ENCODE measurements at places on chromosomes 3 and 15.
A peak's percentile ranks its signal among the peaks of the same experiment; 100 is the strongest.

- DNase-seq, result no peak
These were observed 1.6 kb upstream of the ULK3 start for GRCh38 chr15:74844319-74845207.

DNA sequence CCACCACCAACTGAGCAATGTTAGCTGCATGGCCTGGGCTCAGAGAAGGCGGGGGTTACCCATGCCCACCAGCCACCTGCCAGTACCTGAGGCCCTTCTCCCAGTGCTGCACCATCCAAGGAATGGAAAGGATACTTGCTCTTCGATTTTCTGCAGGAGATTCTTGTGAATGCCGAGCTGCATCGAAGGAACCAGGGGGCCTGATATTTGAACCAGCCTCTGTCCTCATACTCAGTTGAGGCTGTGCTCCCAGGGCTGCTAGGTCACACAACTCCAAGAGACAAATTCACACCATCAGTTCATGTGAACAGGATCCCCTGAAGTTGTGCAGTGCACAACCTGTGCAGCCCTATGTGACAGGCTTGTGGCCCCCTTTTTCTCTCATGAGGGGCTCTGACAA lies 18.0 kb downstream of the PLA2G4F start:
- no peak for DNase-seq

- DNase-seq, result no peak
These were observed 131.9 kb downstream of the EDEM1 start for GRCh38 chr3:5319454-5319853.

GRCh38 chr3:122688996-122689395 lies 8.4 kb downstream of the PARP14 start:
- DNase-seq, result no peak

DNA sequence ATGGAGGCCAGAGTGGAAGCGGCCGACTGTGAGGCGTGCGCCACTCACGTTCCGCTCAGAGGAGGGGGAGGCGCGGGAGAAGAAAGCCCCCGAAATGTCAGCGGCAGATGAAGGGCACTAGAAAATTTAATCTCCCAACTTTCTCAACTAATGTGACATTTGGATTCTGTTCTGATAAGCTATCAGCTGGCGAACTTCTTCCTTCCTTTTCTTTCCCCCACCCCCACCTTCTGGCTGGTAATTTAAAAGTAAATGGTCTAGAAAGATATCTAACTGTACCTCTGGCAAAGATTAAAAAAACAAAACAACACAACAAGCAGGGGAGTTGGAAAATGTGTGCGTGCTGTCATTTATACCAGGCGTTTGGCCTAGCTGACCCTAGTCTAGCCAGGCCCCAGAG lies 26.4 kb upstream of the TMEM115 start:
- no peak for DNase-seq

GRCh38 chr3:28667646-28668621 lies 319.3 kb upstream of the AZI2 start:
- DNase-seq, result peak; percentile 49

DNA sequence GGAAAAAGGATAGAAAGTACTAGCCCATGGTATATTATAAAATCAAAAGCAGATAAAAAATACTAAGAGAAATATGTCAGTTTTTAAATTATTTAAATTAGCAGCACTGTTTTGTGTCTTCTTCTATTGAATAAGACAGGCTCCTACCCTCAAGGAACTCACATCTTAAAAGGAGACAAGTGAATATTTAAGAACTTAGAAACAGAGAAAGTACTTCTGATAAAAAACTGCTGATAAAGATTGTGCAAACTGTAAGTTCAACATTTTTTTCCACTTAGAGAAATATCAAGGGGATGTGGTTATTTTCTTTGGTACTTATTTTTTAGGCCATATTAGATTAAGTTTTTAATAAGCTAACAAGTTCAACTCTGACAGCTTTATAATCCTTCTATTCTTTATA lies 3.0 kb upstream of the ANKRD28 start:
- DNase-seq, result no peak

GRCh38 chr3:134353171-134353825 lies 20.9 kb downstream of the AMOTL2 start:
- DNase-seq, result no peak

DNA sequence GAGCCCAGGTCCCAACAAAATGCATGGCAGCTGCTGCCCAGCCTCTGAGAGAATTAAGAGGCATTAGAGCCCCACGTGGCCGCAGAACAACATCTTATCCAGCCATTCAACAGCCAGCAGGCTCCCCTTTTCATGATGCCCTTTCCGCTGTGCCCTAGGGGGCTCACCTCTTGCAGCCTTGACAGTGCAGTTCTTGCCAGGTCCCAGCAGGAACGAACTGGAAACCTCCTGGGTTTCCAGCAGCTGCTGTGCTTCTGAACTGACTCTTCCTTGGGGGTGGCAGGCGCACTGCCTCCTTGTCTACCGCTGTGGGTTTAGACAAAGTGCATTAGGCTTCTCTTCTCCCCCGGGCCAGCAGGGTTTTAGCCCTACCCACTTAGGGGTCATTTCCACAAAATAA lies 85.2 kb downstream of the FAM174B start:
- DNase-seq, result no peak

DNA sequence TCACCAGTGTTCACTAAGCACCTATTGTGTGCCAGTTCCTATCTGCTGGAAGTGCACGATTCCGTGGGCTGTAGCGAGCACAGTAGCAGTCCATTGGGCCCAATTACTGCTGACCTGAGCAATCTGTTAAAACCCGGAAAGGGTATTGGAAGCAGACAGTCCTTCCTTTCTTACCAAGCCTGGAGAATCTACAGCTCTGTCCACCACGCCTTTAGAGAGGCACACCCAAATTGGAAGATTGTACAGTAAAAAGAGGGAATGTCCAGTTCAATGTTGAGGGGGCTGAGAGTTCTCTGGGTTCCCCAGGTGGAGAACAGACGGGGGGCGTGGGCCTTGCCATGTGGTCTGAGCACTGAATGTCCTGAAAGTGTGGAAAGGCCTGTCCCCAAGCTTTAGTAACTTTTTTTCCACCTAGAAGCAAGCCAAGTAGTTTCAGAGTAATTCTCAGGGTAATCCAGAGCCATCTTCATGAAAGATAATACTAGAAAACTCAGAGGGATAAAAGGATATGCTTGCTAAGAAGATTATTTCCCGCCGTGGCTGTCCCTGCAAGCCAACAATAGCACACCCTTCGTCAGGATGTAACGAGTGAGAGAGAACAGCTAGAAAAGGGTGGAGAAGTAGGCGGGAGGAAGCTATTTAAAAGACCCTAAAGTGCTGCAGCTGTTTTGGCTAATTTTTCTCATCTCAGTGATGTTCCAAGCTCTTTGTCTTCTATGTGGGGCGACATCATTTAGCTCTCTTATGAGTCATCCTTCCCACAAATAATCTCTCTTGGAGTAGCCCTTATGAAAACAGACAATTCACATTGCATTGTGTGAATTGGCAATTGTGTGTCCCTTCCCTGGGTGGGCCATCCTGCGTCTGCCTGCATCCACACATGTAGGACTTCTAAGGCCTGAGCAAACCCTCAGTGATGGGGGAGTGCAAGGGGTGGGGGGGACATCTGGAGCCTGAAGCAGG lies 181.0 kb downstream of the ATG7 start:
- DNase-seq, result no peak

DNA sequence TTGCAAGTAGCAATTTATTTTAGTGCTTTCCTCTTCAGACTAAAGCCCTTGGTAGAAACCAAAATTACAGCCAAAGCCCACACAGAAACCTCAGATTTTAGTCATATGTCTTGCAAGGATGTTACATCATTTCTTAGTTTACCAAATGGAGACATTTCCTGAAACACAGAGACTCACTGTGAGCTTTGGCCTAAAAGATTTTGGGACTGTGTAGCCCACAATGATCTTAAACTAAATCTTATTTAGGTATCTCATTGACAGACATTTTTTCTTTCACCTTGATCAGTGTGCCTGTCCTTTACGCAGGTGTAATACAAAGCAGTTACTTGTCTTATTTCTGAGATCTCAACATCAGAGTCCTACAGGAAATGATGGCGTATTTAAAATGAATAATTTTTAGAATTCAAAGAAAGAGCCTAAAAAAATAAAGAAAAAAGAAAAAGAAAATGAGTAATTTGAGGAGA lies 27.8 kb upstream of the AP4E1 start:
- no peak for DNase-seq

DNA sequence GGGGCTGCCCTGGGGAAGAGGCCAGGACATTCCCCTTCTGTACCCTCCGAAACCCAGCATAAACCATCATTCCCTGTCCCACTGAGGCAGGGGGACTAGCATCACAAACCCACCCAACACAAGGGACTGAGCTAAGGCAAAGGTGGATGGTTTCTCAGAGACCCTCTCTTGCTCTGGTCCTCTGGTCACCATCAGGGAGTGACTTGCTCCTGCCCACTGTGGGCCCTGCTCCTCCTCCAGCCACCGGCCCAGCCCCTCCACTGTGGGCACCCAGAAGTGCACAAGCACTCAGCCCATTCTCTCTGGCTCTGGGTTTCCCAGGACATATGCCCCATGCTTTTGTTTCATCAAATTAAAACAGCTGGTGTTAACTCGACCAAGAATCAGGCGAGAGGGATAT lies 44.9 kb downstream of the PTH1R start:
- no peak for DNase-seq

DNA sequence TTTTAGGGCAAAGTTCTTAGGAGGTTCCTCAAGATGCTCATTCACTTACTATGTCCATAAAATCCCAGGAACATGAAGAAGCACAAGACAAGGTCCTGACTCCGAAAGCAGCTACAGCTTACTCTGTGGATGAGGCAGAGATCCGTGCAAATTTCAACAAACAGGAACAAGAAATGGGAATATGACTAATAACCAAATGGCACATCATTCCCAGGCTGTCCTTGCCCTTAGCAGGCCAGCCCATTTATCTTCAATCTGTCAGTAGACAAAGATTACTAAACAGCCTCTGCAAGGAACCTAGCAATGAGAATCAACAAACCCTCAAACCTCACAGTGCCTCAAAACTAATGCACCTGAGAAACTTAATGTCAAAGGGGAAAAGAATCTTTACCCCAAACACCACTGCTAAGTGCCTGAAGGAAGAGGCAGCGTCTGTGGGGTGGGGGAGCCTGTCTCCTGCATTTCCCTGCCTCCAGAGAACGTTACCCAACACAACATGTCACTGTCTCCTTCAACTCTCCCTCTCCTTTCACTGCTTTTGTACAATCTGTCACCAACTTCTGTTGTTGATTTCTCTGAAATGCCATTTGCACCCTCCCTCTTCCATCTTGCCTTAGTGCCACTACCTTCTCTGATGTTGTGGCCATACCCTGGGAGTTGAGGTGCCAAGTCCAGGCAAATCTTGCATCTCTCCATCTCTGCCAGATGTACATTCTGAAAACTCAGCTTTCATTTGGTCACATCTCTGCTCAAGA lies 4.8 kb downstream of the TNFAIP8L3 start:
- no peak for DNase-seq

- DNase-seq, result no peak
These were observed 261.3 kb downstream of the TBC1D5 start for GRCh38 chr3:17481116-17481515.

- DNase-seq, result no peak
These were observed 68.9 kb downstream of the DNASE1L3 start for GRCh38 chr3:58141766-58142345.

DNA sequence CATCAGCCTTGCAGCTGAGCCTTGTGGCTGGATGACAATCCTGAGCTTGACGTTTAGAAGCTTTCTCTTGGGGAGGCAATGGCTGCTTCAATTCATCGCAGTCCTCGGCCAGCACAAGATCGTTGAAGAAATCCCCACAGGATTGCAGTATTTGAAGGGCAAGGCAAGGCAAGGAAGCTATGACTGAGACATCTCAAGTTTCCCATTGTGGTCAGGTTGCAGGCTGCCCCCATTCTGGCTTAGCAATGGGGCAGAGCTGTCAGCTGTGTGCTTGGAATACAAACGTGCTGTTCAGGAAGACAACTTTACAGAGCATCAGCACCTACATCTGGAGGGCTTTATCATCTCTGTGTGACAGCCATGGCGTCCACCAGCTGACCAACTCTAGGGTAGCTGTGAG lies 275.9 kb upstream of the TBL1XR1 start:
- DNase-seq, result no peak

- no peak for DNase-seq
These were observed 127.4 kb downstream of the TMCC1 start for GRCh38 chr3:129766135-129766534.

- no peak for DNase-seq
These were observed 57.7 kb upstream of the CTNNB1 start for GRCh38 chr3:41141433-41142167.

GRCh38 chr3:54882129-54882833 lies 45.6 kb downstream of the LRTM1 start:
- DNase-seq, result no peak

- DNase-seq, result no peak
These were observed 2.2 kb downstream of the DNAH1 start for GRCh38 chr3:52318186-52318816.

DNA sequence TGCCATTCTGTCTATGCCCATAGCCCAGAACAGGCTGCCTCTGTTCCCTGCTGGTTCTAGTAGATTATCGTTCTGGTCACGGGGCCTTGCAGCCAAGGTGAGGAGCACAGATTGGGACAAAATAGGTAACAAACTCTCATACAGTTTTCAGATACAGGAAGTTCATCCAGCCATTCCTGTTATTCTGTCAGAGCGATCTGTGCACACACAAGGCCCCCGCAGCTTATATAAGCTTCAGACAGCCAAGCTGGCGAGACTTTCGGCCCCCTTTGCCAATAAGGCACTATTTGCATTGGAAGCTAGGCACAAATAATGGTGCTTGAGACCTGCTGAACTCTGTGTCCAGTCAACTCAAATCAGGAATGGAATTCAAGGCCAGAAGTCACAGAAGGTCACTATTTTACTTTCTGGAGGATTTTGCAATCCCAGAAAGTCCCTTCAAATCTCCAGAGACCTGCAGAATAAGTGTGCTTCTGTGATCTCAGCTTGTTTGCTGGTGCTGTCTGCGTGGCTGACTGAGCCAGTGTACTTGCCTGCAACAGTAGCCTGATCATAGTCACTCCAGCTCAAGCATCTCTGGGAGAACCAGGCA lies 69.4 kb downstream of the BFSP2 start:
- DNase-seq, result no peak

DNA sequence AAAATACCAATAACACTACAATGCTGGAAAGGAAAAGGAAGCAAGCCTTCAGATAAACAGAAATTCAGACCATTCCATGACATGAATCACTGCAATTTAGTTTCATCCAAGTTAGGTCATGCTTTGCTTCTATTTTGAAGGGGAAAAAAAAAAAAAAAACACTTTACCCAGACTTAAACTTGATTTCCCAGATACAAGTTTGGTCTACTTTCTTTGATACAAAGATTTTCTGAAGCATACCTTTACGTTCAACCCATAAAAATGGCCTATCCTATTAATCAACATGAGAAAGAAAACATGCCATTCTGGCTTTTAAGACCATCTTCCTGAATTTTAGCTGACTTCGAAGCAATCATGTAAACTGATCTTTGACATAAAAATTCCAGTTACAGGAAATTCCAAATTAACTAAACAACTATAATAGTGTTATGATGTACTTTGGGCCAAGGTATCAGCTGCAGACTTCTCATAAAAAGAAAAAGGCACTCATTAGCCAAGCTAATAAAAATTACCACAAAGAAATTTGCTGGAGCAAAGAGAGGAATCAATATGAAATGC lies 12.6 kb downstream of the OSBPL10 start:
- DNase-seq, result no peak

GRCh38 chr3:101635954-101636798 lies 40.8 kb downstream of the ZBTB11 start:
- DNase-seq, result peak; percentile 9
